Activated gamma-delta T cell (primary cell): ENCODE measurements at places on chromosomes 2 and 18.

DNA sequence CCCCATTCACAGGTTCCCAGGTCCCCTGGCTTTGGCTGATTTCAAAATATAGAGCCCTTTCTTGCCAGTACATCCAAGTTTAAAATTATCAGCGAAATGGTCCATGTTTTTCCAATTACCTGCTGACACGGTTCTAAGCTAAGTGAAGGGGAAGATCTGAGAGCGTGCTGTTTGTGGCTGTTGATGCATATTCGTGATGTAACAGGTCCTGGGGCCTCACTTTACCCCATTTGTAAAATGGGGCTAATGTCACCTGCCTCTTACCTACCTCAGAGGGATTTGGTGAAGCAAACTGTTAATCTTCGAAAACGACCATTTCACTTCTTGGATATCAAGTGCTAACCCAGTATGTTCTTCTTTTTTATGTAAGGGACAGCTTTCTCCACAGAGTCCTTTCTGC lies 33.0 kb downstream of the SLC1A4 start:
- DNase-seq, result no peak

- DNase-seq, result no peak
These were observed at the start of gene C1GALT1C1L for GRCh38 chr2:43676322-43677050. TSS of gene C1GALT1C1L (minus strand) at chr2:43676429. CDS start at chr2:43676322, 107 bp downstream.

DNA sequence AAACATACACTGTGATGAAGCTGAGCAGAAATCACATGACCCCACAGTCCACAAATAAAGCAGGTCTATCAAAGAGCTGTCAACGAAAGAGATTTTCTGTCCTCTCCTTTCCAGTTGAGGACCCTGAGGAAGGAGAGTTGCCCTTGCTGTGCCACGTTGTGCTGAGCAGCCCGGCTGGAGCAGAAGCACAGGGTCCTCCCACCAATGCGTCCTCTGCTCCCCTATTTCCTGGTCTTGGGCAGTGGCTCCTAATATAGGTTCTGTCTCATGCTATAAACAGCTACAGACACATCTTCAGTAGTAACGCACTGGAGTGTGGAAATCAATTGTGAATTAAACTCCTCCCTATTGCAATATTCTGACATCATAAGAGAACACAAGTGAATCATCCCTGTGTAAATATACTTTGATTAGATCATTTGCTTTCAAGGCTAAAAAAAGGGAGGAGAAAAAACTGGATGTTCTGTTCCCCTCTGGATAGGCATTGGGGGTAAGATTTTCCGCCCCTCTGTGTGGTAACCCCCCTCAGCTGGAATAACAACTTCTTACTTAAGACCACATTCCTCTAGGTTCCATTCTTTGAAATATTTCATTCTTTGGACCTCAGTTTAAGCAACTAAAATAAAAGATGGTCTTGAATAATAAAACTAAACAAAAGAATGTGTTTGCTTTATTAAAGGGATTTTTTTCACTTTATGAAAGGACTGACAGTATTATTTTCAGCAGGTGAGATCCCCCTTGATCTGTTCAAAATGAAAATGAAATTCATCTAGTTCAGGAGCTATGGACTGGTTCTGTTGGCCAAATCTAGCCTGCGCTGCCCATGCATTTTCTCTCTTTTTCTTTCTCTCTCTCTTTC lies 8.3 kb upstream of the RHOB start:
- no peak for DNase-seq

GRCh38 chr2:120682654-120683053 lies 53.0 kb upstream of the GLI2 start:
- DNase-seq, result no peak

- DNase-seq, result no peak
These were observed 10.1 kb downstream of the METAP1D start for GRCh38 chr2:172009823-172010222.

- DNase-seq, result no peak
These were observed 460.2 kb downstream of the LRATD1 start for GRCh38 chr2:15092691-15093090.

DNA sequence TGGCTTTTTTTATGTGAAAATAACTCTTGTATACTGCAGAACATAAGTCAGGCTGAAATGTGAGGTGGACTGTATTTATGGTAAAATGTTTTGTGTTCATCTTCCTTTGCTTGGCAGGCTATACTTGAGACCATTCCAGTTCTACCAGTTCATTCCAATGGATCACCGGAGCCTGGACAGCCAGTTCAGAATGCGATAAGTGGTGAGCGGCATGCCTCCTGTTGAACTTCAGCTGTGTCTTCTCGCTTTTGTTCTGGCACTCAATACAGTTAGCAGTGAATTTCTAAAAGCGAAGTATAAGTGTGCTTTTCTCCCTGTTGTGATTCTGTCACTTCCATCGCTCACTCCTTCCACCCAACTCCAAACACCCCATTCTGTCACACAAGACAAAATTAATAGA lies 138.5 kb downstream of the ARHGAP28 start:
- DNase-seq, result no peak
